ENCODE measurements at places on chromosomes 16 and 17. TPM values are rescaled to one million over a fixed set of nuclear protein-coding genes. Genes with fewer than 3 reads are reported as not detected.

DNA sequence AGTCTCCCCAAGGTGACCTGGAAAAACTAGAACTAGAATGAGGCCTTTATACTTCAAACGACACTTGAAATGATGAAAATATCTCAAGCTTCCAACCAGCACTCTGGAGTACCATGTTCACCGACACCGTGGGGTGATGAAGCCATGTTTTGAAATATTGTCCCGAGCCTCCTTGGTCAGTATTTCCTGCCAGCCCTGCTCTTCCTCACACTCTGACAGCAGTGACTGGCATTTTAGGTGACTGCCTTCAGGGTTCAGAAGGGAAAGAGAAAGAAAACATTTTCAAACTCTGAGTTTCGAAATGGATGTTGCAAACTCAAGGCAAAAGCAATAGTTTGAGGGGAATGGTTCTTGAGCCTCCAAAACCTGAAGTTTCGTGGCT, 39.3 kb upstream of the IRX6 start:
- DNase-seq, result no peak

KRTAP2-2 gene
- not detected for total RNA-seq

- no peak for DNase-seq
Measured at GRCh38 chr17:35705705-35706104, 25.7 kb upstream of the RASL10B start.

ADAMTS18 gene
- 0.19 TPM for total RNA-seq

STX1B gene
- 20.2 TPM for total RNA-seq

DNA sequence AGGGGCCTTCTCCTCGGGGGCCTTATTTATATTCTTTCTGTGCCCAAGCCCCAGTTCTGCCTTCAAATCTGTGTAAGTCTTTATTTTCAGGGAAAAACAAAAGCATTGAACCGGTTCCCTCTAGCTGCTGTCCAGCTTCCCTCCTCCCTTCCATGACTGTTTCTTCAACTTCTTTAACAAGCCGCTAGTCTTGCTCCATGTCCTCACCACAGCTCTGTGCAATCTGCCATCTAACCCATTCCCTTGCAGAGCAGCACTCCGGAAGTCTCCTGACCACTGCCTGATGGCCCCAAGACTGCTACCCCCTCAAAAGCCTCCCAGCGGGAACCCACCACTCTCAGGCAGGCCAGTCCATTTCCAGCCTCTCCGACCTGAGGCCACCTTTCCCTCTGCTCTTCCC, 16.9 kb downstream of the EMC8 start:
- no peak for DNase-seq

DNA sequence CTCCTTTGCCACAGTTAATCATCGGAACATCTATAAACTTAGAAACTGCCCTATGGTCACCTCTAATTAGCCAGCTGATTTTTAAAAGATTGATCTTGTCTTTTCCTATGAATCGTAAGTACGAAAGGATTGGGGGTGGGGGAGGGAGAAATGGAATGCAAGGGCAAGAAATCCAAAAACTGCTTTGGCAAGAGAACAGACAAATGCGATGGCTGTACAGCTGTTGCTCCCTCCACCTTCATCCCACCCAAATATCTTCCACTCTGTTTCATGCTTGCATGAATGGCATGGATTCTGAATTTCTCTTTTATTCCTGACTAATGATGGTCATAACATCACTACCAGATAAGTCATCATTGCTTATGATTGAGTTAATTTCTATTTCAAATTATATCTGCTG, 165.7 kb downstream of the STX8 start:
- DNase-seq, result no peak

DNA sequence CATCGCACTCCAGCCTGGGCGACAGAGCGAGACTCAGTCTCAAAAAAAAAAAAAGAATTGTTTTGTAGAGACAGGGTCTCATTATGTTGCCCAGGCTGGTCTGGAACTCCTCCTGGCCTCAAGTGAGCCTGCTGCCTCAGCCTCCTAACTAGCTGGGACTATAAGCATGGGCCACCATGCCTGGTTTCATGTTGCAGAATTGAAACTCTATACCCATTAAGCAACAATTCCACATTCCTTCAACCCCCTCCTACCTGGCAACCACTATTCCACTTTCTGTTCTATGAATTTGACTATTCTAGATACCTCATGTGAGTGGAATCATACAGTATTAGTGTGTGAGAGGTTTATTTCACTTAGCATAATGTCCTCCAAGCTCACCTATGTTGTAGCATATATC, 24.5 kb downstream of the RNF135 start:
- DNase-seq, result no peak

HASPIN gene
- 29.4 TPM for total RNA-seq

Data from H1 (cell line).